Stimulated activated CD4-positive, alpha-beta T cell treated with anti-CD3 and anti-CD28 coated beads, Interleukin-12 subunit alpha, Interleukin-12 subunit beta, amount 100 ng/mL, for 4 hours (primary cell): ENCODE measurements at places on chromosomes 1 and 21.
A peak's percentile ranks its signal among the peaks of the same experiment; 100 is the strongest.

DNA sequence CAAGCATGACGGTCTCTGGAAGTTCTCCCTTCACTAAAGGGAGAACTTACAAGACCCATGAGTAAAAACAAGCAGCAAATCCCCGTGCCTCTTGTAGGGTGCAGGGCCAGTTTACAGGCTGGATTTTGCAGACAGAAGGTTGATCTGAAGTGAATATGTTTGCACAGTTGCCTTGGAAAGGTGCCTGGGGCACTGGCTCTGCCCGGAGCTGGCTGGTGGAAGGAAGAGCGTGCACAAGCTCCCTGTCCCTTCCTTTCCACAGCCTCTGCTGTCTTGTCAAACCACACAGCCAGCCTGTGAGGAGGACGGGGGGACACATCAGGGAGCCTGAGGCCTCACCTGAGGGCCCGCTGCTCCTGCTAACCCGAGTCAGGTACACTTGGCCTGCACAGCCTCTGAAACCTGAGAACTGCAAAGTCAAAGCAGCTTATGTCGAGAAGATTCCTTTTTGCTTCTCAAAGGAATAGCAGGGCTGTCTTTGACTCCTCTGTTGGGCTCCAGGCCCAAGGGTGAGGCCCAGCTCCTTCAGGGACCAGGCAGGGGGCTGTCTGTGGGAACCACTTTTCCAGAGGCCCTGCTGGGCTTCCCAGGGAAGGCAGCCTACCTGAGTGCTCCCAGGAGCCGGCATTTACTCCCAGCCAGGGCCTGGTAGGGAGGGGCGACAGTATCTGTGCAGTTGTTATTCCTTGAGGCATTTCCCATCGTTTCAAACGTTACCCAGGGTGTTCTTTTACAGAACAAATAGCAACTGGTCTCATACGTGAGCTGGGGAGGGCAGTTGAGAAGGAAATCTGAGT is 251.5 kb downstream of the SIPA1L2 start:
- no peak for DNase-seq

DNA sequence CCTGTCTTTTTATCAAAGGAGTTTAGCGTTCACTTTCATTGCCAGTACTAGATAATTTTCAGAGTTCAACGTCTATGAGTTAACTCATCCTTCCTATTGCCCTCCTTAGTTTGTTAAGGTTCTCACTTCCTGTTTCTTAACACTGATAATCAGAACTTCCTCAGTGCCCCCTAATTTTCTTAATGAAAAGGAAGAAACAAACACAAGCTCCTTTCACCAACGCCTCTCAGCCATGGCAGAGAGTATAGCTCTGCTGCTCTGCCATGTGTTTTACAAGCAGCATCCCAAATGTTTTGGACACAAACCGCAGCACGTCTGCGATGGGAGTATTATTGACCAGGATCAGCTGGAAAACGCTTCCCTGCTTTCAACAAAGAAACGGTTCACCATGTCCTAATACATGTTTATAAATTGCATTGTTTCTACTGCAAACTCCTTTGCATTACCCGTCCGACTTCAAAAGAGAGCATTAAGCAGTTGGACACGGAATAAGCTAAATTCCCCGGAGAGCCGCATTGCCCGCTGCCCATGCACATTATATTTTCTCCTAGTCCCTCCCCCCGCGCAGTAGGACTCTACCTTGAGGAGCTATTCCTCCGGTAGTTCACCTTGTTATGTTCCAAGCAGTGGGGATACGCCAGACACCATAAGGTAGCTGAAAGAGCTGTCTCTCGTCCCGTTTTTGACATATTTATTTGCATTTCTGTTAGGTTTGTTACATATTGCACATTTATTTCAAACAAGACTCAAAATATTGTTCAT is 561 bp downstream of the OLFM3 start:
- no peak for DNase-seq

DNA sequence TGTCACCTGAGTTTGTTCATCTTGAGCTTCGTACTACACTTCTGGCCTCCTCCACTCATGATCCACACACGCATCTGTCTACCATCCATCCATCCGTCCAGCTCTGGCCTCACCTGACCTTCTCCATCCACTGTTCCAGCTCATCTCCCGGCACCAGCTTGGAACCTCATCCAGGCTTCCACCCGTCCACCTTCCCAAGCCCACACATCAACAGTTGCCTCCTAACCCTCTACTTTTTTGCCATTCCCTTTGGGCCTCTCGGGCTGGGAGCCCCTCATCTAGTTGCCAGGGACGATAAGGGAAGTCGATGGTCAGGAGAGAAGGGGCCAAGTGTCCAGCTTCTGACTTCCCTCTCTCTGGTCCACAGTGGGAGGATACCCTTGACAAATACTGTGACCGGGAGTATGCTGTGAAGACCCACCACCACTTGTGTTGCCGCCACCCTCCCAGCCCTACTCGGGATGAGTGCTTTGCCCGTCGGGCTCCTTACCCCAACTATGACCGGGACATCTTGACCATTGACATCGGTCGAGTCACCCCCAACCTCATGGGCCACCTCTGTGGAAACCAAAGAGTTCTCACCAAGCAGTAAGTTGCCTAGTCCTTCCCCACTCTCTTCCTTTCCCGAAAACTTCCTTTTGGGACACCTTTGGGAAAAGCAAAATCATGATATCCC is 3.4 kb upstream of the FALEC start:
- DNase-seq, result no peak

DNA sequence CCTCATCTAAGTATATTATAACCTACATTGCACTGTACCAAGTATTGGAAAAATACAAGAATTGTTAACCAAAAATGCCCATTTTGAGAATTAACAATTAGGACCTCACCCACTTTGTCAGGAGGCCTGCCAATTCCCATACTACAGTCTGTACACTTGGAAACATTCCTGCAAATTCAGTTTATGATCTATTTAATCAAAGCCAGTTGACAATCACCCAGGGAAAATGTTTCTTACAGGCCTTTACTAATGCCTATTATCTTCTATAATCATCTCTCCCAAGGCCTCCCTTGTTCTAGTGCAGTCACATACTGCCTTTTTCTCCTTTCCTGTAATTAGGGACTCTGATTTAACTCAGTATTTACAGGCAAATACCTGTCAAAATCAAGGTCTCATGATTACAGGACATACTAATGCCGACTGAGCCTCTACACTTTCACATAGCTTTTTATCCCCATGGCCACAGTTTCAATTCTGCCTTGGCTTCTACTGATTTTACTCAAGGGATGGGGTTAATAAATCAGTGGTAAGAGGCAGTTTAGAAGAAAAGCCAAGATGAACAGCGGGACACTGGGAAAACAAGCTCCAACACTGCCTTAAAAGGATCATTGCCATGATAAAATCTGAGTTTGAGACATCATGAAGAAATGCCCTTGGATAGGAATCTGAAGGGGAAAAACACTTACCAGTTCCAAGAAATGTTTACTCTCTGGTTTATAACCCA is 338.7 kb downstream of the VAV3 start:
- DNase-seq, result no peak

DNA sequence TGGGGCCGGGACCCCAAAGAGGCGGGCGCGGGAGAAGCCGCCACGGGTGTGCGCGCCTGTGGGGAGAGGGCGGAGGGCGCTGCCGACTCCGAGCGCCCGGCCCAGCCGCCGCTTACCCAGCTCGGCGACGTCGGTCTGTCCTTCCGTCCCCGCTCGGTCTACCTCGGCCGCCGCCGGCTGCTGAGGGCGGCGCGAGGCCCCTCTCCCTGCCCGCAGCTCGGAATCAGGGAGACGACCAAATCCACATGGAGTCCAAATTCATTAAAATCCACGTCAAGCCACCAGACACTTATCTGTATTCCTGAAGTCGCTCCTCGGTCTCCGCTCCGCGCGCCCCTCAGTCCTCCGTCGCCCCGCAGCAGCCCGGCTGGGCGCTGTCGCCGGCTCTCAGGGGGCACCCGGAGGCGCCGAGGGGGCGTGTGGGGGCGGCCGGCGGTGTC is 637 bp downstream of the PLXNA2 start:
- peak; percentile 27 for DNase-seq

DNA sequence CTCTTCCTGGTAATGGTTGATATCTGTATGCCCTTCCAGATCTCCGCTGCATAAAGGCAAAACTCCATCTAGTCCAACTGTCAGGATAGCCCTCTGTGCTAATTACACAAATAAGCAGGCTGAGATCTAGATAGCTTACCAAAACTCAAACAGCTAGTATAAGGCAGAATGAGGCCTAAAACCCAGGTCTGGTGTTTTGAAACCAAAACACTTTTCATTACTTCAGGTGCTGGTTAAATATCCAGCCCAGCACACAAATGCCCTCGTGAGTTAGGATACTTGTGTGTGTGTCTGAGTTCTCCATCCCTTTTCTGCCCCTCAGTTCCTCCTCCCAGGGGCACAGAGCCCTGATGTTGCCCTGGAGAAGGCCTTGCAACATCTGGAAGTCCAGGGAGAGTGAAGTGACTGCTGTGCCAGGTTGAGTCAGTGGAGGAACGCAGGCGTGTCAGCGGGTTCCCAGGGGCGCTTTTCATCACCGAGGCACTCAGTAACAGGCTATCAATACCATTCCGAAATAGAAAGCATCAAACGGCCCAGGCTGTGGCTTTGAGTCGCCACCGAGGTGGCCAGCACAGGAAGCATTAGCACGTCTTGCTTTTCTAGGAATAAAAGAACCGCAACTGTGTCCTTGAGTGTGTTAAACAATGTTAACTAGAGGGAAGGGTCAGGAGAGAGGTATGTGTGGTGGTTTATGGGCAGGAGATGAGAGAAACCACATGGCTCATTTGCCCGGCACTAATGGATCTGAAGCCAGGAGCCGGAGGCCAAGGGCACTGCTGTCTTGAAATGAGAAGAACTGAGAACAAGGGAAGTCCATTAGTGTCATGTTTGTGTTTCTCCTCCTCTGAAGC is 90.7 kb upstream of the WLS start:
- no peak for DNase-seq

DNA sequence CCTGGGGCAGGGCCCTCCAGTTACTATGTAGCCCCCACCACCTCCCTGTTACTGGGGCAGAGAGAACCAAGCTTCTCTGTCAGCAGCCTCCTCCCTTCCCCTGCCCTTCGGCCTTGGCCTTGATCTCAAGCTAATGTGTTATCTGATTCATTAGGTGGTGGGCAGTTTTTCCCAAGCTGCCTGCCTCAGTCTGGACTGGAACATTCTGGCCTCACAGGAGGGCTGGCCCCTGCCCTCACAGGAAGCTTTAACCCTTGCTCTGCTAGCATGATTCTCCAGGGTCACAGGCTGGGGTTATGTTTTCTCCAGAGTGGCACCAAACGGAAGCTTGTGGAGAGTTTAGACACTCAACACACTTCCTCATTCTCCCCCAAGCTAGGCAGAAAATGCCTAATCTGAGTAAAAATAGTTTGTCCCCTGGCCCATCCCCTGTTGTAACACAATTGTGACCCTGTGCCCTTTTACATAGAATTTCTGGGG is 37.2 kb upstream of the SLC6A9 start:
- no peak for DNase-seq

DNA sequence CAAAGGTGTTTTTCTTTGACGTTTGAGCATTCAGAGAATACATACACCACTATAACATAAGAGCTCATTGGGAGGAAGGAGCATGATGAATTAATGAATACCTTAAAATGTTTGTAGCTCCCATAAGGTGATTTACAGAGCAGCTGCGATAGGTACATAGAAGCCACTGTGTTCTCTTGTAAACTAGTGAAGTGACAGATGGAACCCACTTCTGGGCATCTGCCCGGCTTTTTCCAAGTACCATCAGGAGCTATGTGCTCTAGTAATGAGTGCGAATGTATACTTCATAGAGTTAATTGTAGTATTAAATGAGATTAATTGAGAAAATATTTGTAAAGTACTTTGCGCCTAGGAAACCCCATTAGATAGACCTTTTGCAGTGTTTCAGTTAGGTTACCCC is 48.4 kb downstream of the HENMT1 start:
- no peak for DNase-seq

DNA sequence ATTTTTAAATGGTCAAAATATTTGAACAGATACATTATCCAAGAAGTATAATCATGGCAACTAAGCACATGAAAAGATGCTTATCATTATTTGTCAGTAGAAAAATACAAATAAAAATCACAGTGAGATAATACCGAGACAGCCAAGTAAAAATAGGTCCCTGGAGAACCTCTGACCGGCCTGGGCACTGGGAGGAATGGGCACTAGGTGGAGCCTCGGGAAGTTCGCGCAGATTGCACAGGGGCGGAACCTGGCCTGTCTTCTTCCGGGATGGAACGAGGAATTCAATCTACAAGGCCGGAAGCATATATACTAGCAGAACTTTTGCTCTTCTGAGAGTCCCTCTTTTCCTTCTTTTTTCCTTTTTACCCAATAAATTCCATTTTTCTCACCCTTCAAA is 148.5 kb upstream of the CHRM3 start:
- no peak for DNase-seq

DNA sequence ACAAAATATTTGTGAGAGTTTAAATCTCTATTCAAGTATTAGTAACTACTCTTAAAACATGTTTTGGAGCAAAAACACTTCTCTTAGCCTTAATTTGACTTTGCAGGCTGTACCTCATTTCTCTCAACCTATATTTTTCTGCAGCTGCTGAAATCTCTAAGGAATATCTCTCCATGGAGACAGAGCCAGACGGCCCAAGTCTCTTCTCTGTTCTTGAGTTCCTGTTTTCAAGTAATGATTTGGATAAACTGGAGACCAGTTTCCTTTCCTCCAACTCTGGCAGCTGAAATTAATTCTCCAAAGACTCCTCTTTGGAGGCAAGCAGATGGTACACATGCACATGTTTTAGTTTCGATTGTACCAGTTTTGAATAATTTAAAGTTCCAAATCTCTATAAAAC is 659.7 kb upstream of the NEGR1 start:
- no peak for DNase-seq

- peak; percentile 41 for DNase-seq
Measured at GRCh38 chr1:6414443-6414844, 5.3 kb downstream of the HES2 start.

- no peak for DNase-seq
Measured at GRCh38 chr1:117611894-117612483, 6.1 kb downstream of the TENT5C start.

DNA sequence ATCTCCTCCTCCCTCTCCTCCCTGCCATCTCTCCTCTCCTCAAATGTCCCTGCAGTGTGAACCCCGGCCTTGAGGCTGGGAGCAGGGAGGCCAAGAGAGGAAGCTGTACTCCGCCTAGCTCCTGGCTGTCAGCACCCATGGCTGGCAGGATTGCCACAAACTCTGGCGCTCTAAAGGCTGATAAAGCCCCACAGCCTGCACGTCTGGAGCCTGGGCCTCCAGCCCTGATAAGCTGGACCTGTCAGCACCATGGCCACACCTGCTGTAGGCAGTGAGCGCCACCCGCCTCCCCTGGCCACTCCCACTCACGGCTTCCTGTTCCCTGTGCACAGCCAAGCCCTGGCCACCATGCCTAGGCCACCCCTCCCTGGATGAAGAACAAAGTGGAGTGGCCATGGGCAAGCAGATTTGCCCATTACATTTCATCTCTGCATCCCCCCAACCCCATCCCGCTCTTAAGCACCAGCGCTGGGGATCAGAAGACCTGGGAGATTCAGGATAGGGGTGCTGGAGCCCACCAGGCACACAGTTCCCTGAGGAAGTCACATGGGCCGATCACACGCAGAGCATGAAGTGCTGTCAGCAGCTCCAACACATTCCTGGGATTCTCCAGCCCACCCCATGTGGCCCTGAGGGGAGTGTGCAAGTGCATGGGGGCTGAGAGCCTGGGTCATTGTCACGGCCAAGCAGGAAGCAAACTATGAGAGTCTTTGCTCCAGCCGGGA is 24.2 kb upstream of the NPPB start:
- DNase-seq, result no peak
